Retinal pigment epithelial cell (primary cell): ENCODE measurements at places on chromosomes 4 and X.

DNA sequence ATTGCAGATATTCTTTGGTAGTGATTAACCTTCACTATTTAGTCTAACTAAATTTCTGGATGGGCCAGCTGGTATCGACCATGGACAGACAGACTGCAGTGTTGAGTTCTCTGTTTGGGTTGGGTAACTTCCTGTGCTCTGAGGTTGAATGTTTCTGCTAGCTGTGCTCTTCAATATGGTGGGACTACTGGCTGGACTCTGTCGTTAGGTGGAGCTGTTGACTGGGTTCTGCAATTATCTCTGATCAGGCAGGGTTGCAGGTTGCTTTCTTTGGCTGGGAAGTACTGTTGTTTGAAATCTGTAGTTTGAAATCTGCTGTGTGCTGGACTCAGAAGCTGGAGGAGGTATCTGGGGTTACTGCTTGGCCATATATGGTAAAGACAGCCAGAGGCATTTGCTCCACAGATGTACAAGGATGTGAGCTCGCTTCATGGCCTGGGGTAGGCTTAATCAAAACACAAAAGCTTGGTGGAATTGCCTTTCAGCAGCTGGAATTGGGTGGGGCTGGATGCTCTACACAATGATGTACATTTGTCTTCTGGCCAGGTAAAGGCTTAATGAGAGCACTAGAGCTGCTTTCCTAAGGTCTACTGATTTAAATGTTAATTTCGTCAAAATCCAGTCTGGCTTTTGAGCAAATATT lies 1472.0 kb downstream of the FAM133A start:
- DNase-seq, result no peak

DNA sequence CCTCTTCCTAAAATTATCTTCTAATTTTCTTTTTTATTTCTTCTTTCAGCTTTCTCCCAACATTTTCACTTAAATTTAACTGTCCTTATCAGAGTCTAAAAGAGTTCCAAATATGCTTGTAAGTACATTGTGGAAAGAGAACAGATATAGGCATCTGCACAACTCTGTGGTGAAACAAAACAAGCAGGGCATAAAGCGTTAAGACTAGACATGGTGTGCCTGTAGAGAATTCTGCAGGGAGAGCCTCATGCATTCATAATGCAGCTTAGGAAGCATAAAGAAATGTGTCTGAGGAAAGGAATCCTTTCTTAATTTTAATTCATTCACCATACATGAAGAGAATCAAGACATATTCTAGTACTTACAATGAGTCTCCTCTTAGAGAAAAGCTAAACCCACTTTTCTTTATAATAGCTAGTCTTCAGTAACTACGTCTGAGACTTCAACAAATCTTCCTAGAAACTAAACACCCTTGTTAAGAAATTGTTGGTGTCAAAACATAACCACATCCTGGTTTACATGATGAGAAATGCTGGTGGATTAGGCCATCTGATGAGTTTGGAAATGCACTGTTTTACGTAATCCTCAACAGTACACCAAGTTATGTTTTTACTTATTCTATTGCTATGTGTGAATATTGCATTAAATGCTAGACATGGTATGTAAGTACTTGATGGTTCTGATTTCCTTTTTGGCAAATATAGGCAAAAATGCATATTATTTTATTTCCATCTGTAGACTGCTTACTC lies 307.8 kb upstream of the GIMD1 start:
- no peak for DNase-seq

- no peak for DNase-seq
Observed at GRCh38 chr4:48051078-48051477, 34.5 kb downstream of the NIPAL1 start.

DNA sequence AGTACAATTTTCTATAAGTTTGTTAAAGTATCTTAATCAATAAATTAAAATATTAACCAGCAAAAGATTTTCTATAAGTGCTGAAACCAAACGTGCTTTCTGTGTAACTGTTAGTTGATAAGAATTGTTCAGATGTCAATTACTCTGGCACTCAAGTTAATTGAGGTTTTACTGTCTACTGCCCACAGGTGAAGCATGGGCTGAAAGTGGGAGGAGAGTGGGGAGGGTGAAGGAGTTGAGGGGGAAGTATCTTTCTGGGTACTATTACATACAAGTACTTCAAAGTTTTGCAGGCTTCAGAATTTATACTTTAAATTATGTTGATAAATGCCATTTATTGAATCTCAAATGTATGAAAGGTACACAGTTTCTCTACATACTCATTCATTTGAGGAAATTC lies 19.1 kb upstream of the CXCL3 start:
- no peak for DNase-seq

- no peak for DNase-seq
Observed at GRCh38 chr4:123833171-123833643, 436.6 kb downstream of the SPRY1 start.
